ENCODE measurements at places on chromosomes 1 and 21.

DNA sequence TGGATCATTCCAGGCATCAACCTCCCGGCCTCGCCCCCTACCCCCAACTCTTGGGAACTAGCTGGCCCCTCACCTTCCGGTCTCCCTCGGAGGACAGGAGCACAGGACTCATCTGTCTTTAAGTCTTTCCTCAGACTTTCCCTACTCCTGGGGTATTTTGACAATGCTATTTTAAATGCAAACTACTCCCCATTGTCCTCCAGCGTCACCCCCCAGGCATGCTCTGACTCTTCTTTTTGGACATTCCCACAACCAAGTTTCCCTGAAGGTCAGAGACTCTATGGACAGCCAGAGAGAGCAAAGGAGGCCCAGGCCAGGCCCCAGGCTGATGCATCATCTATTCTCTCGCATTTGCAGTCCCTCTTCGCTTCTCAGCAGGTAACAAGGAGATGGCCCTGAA lies 424.3 kb downstream of the PCP4 start:
- no peak for DNase-seq

- no peak for DNase-seq
These were observed 30.8 kb downstream of the PLPP3 start for GRCh38 chr1:56548571-56548970.

DNA sequence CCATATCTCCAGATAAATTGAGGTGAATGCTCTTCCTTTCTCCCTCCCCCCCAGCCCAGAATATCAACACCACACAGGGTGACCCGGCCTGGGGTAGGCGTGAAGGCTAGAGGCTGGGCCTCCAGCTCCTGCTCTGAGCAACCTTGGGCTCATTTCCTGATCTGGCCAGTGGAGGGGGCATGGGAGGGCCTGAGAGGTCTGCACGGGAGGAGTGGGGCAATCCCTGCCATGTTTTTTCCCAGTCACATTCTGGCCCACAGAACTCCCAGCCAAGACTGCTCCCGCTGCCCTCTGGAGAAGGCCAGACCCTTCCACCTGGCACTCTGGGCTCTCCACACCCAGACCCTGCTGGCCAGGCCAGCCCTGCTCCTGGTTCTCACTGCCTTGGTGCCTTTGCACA lies 3.9 kb downstream of the CLDN19 start:
- DNase-seq = no peak

DNA sequence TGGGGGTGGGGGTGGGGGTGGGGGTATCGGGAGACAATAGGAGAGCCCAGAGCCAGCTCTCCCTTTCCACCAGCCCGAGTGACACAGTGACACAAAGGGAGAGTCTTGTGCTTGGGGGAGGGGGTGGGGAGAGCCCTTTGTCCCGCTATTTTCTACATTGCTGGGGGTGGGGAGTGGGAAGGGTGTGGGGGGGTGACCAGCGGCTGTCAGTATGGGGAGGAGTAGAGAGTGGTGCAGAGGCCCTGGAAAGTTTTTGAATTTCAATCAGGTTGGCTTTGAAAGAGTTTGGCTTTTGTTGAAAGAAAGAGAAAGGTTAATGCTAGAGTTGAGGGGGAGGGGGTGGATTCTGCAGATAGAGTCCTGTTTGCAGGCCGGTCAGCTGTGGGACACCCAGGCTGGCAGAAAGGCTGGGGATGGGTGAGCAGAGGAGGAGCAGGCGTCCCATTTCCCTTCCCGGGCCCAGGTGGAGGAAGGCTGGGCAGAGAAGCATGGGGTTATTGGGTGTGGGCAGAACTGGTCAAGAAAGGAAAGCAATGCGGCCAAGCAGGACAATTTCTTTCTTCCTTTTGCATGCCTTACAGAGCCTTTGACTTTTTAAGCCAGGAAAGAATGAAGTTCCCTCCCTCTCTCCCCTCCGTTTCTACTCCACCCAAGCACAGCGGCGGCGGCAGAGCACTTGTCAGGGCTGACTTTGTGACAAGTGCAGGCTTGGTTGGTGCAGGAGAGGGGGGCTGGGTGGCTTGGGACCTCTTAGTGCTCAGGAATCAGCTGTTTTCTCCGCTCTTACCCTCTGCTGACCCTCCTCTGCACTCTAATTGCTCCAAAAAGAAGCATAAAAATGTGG lies 96.2 kb downstream of the RNF220 start:
- DNase-seq = no peak

DNA sequence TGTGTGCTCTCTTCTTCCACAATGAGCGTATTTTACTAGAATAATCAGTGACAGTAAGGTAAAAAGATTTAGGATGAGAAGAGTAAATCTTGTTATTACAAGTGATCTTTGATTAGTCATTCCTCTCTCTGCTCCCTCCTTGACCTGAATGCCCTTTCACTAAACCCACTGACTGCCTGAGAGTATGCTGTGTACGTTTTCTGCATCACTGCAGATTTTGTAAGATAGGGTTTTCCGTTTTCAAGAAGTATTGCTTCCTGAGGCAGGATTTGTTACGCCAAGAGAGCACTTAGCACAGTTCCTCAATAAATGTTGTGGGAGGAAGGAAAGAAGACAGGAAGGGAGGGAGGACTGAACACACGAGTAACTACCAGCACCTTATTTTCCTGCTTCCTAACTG lies 7.7 kb upstream of the LAMB3 start:
- DNase-seq = no peak

All from activated CD4-positive, alpha-beta T cell treated with anti-CD3 and anti-CD28 coated beads, Interleukin-2, amount 50 U/mL, for 4 hours (primary cell).